NCI-H1694 (cell line): ENCODE measurements at places on chromosomes 7 and 10.

GRCh38 chr7:130174237-130174959, 30.8 kb downstream of the TMEM209 start:
- DNase-seq, result no peak

GRCh38 chr7:144818511-144818910, 17.3 kb downstream of the TPK1 start:
- DNase-seq, result no peak

- peak; percentile 52 for DNase-seq
Observed at GRCh38 chr7:91710881-91711280, 169.6 kb downstream of the MTERF1 start.

DNA sequence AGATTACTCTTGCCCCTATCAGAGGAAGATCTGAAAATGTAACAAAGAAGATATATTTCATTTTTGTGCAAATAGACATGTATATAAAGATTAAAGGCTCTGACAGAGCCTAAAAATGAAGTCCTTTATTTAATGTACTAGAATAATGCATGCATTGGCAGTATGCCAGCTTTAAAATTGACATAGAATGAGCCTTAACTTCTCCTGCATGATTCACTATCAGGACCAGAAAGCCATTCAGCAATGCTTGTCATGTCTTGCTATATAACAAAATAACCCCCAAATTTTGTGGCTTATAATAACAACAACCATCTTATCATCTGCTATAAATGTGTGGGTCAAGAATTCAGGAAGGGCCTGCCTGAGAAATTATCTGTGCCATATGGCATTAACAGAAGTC, 411.9 kb downstream of the GRM8 start:
- DNase-seq, result peak; percentile 3

DNA sequence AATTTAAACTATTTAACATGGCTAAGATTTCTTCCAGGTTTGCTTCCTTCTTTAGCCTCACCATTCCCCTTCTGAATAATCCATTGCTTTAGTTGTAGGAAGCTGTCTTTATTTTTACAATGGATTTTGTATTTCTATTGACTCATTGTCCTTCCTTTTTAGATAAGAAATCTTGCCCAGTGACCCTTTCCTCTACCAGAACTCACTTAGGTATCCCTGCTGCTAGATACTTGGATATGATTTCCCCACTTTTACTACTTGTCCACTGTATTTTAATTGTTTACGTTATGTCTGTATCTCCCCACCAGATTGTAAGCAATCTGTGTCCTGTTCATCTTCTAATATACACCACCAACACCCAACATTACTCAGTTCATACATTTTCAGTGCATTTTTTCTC, 47.7 kb upstream of the MDFIC start:
- DNase-seq, result no peak

GRCh38 chr7:39259391-39260003, 281.8 kb downstream of the POU6F2 start:
- no peak for DNase-seq

GRCh38 chr7:17832820-17833355, 107.4 kb downstream of the SNX13 start:
- no peak for DNase-seq

GRCh38 chr10:30903397-30904138, 128.1 kb downstream of the ZNF438 start:
- DNase-seq, result no peak
